HFFc6 (cell line): ENCODE measurements at places on chromosomes 11 and 22.

DNA sequence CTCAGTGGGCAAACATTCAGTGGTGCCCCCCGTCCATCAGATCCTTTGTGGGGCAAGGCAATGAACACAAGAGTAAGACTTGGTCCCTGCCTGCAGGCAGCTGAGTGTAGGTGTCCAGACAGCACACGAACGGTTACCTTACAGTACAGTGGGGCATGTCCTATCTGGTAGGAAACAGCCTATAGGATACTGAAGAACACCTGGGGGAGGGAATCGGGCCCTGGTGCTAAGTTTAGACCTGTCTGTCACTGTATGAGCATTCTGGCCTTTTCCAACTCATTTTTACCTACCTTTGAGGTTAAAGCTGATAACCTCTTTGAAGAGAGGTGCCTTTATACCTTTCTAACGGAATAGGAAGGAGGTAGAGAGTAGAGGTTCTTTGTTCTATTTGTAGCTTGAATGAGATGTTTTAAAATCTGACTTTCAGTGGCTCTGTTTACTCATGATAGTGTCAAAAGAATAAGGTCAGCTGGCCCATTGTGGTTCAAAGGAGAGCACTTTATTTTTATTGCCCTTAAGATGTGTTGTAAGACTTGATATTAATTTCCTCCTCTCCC, 8.9 kb downstream of the ZNRF3 start:
- DNase-seq, result no peak

DNA sequence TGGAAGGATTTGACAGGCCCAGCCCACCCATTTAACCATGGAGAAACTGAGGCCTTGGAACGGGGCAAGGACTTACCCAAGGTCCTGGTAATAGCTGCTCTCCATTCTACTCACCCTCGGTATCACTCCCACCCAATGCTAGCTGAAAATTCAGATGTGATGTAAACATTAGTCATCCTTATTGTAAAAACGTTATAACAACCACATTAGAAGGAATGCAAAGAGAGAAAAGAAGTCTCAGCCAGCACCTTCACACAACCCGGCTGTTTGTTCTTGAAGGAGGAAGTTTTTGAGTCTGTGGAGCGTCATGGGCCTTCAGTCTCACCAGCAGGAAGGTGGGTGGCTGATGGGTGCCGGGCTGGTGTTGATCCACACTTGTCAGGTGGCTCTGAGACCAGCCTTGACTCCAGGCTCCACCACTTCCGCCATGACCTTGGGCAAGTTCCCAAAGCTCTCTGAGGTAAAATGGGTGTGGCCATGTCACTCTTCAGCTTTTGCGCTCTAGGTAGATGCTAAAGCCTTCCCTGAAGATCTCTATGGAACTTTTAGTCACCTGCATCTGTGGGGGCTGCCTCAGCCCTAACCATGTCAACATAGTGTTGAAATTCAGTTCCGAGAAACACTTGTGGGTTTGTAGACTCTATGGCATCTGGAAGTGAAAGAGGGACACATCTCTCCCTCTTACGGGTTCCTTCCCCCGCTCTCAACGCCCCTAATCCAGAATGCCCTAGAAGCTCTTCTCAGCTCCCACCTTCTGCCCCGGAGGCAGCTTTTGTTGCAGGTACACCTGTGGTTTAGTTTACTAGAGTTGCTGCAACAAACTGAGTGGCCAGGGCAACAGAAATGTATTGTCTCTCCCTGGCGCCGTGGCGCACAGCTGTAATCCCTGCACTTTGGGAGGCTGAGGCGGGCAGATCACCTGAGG, 14.8 kb downstream of the CD6 start:
- DNase-seq, result peak; percentile 40

- no peak for DNase-seq
Measured at GRCh38 chr22:27526901-27527300, 274.7 kb downstream of the MN1 start.

DNA sequence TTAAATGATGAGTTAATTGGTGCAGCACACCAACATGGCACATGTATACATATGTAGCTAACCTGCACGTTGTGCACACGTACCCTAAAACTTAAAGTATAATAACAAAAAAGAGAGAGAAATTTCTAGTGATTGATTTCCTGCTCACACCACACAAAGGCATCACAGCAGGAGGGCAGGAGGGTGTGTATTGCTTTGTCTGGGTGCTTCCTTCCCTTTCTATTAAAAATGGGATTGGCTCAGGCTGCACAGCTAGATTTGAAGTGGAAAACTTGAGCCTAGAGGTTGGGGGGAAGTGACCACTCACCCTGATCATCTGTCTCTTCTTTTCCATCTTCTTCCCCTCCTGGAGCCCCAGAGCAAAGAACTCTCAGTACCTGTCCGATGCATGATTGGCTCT, 944 bp upstream of the SCGB1D2 start:
- no peak for DNase-seq

DNA sequence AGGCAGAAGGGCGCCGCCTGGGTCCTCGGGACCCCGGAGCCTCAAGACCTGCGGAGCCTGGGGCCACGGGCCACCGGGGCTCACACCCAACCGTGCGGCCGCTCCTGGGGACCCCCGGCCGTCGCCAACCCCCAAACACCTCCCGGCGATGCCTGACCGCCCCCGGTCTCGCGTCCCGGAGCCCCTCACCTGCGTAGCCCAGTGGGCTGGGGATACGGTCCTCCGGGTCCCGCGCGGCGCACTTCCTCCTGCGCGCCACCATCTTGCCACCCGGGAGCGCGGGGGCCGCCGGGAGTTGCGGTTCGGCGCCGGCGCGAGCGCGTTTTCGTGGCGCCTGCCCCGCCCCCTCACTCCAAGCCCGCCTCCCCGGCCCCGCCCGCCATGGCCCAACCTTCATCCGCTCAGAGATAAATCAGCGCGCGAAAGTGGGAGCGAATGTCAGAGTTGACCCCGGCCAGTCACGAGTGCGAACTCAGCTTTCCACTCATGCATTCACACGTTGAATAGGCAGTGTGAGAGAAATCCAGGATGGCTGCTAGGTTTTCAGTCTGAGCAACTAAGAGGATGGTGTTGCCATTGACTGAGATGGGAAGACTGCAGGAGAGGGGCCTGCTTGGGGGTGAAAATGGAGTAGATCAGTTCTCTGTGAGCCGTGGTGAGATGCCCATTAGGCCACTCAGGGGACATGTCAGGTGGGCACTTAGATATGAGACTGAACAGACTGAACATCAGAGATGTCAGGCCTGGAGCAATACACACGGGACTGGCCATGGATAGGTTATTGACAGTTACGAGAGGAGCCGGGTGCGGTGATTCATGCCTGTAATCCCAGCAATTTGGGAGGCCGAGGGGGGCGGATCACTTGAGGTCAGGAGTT, at the start of gene RRP7A:
RRP7A (minus strand) TSS at position 272 of the 877 bp plus-strand sequence; CDS start at position 262, 10 bp downstream.
- peak; percentile 68 for DNase-seq

- DNase-seq, result no peak
Measured at GRCh38 chr11:12834166-12834565, 159.9 kb downstream of the TEAD1 start.

DNA sequence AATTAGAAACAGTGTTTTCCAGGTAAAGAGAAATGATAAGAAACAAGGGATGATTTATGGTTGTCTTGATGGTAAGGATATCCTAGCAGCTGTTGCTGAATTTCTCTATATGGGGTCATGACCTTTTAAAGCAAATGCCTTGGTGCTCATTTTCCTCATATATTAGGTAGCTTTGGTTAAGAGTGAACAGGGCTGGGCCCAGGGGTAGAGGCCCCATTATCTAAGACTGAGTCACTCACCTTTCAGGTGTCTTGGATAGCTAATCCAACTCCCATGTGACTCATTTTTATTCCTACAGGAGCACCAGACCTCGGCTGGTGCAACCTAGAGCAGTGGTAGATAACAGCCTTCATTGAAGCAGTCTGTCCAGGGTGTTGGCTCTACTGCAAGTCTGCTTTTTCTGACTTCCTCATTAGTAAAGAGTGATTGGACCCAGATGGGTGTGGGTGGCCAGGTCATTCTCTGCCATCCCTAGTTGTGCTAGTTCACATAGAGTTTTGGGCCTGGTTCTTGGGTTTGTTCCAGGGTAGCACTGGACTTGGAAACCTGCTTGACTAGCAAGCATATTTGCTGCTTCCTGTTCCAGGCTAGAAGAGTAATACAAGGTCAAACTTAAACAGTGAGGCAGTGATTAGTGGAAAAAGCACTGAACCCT, 37.4 kb downstream of the CTNND1 start:
- peak; percentile 56 for DNase-seq

- DNase-seq, result no peak
Measured at GRCh38 chr11:34067383-34068065, 16.0 kb downstream of the CAPRIN1 start.

DNA sequence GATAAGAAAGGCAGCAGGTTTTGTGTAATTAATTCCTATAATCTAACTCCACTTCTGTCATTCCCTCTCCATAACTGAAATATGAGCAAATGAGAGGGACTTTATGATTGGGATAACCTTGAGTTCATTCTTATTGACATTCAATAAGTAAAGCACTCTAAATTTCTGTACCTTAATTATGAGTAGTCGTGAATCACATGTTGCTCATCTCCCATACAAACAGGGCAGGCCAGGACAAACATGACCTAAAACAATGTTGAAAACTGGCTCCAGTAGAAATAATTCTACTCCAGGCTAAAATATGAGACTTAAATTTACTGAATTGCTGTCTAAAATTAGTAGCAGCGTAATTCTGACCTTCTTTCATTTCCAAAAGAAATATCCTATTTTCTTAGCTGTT, 505.4 kb downstream of the NELL1 start:
- no peak for DNase-seq

DNA sequence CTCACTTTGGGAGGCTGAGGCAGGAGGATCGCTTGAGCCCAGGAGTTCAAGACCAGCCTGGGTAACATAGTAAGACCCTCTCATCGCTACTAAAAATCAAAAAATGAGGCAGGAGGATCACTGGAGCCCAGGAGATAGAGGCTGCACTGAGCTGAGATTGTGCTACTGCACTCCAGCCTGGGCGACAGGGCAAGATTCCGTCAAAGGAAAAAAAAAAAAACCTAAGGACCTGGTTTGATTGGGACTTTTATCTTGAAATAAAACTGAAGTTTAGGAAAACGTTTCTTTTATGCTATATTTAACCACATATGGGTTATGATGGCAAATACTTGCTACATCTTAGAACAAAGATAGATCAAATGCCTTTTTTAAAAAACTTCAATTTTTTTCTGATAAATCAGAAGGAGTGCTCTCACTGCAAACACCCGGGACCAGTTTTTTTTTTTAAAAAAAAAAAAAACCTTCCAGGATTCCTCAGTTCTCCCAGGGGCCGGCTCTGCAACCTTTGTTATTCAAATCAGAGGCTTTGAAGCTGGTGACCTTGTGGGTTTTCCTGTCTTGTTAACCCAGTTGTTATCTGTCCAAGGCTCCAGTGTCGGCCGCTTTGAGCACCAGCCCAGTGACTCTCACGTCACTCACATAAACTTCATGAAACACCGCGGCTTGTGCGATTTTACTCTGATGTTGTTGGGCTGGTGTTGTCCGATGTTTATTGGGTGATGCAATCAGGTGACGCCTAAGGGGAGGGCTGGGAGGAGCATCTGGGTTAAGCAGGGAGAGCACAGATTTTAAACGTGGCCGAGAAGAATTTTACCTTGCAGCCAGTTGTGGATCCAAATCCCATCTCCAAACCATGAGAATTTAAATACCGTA, 24.7 kb upstream of the SLC22A12 start:
- peak; percentile 18 for DNase-seq

DNA sequence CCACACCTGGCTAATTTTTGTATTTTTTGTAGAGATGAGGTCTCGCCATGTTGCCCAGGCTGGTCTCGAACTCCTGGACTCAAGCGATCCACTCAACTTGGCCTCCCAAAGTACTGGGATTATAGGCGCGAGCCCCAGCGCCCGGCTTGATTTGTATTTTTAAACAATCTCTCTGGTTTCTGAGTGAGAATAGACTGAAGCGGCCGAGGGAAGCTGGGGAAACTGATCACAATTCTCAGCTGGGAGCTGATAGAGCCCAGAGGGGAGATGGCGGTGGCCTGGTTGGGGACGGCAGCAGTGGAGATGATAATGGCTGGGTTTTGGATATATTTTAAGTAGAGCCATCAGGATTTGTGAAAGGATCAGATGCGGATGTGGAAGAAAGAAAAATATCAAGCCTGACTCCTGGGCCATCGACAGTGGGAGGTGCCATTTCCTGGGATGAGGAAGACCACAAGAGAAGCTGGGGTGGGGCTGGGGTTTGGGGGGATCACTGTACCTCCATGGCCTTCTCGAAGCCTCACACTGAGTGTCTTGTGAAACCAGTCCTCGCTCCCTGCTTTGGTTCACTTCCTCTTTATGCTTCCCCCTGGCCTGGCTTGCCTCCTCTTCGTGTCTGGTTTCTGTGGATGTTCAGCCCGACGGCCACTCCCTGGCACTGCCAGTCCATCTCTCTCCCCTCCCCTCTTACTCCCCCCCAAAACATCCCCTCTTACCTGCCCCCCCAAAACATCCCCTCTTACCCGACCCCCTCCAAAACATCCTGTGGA, 51.9 kb downstream of the IGLL1 start:
- DNase-seq, result no peak

- DNase-seq, result peak; percentile 56
Measured at GRCh38 chr11:131756479-131757110, 386.2 kb downstream of the NTM start.

DNA sequence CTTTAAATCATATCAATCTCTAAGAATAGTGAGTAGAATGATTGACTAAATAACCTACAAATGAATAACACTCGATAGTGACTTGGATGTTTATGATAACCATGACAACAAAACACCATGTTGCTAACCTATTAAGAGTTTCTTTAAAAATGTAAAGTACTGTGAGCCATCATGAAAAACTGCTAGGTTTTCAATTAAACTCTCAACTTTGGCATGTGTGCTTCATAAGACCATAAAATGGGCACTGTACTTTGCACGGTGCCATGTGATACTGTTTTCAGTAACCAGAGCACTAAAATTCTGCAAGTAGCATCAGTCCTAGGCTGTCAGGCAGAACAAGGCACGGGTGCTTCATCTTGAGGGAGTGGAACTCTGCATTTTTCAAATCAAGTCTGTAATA, 96.2 kb upstream of the TRIM77 start:
- DNase-seq, result peak; percentile 9

GRCh38 chr11:8225589-8226036, 38.1 kb downstream of the LMO1 start:
- peak; percentile 28 for DNase-seq

DNA sequence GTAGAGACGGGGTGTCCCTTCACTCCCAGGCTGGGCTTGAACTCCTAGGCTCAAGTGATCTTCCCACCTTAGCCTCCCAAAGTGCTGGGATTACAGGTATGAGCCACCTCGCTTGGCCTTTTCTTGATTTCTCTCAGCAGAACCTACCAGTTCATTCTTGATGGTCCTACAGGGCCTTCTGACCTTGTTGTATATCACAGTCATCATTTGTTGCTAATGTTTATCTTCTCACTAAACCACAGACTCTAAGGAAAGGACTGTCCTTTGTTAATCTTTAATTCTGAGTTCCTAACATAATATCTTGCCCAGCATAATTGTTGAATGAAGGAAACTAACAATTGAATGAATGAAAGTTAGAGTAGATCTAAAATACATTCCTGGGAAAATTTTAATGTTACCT, 22.0 kb upstream of the ZC3H12C start:
- no peak for DNase-seq

- no peak for DNase-seq
Measured at GRCh38 chr22:39070186-39070585, 6.9 kb upstream of the APOBEC3G start.

DNA sequence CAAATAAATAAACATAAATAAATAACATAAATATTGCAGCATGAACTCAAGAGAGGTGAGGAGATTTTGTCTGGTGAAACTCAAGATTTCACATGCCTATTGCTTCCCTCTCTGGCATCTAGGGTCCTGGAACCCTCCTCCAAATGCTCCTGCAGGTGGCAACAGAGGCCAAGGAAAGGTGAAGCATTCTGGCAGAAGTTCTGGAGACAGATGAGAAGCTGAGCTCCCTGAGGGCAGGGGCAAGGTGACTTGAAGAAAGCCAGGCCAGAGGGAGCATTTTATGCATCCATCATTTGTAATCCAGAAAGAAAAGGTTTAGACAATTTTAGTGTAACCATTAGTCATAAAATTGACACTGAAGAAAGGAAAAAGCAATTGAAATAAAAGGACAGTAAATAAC, 64.9 kb downstream of the ENDOD1 start:
- no peak for DNase-seq
